ENCODE measurements at places on chromosomes 2 and 18. TPM values are rescaled to one million over a fixed set of nuclear protein-coding genes. Genes with fewer than 3 reads are reported as not detected.

GRCh38 chr2:60485055-60485454 is 68.4 kb downstream of the BCL11A start:
- no peak for DNase-seq

- DNase-seq, result no peak
Observed at GRCh38 chr2:71558300-71559051, 105.1 kb downstream of the DYSF start.

- DNase-seq, result no peak
Observed at GRCh38 chr2:39228413-39229209, 15.2 kb downstream of the CDKL4 start.

GRCh38 chr18:424668-425067 is 75.8 kb downstream of the COLEC12 start:
- DNase-seq, result no peak

Gene GPBAR1
- total RNA-seq, result 1.7 TPM
